Activated T-helper 1 cell treated with Interleukin-2 at 50 U/mL for 16 hours (primary cell): ENCODE measurements at places on chromosomes 11 and 22.

- no peak for DNase-seq
Observed at GRCh38 chr11:30666817-30667216, 80.7 kb upstream of the MPPED2 start.

DNA sequence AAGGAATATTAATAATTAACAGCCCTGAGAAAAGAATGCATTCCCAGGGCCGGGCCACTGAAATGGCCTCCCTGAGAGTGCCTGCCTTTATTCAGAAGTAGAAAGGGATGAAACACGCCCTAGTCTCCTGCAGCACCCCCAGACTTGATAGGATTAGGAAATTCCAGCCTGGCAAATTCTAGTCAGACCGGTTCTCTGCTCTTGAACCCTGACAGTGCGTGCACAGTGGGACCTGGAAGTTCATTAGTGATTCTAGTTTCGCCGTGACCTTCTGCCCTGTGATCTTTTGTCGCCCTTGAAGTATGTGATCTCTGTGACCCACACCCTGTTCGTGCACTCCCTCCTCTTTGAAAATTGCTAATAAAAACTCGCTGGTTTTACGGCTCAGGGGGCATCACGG is 2.1 kb upstream of the GSTP1 start:
- DNase-seq, result no peak

DNA sequence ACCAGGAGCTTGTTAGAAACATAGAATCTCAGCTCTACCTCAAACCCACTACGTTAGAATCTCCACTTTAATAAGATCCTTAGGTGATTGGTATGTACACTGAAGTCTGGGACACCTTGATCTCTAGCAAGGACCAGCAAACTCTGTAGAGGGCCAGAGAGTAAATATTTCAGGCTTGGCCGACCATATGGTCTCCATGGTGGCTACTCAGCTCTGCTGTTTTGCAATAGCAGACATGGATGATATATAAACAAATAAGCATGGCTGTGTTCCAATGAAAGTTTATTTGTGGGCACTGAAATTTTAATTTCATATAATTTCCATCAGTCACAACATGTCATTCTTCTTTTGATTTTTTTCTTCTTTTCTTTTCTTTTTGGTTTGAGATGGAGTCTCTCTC is 23.9 kb downstream of the UBASH3B start:
- DNase-seq, result no peak

DNA sequence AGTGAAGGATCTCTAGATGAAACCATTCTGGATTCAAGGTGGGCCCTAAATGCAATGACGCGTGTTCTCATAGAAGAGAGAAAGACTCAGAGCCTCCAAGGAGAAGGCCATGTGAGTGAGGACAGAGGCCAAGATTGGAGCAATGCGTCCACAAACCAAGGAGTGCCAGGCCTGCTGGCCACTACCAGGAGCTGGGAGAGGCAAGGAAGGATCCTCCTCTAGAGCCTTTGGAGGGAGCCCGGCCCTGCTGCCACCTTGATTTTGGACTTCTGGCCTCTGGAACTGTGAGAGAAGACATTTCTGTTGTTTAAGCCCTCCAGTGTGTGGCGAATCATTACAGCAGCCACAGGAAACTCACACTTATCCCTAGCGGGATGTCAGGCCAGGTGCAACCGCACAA is 52.7 kb upstream of the SHANK2 start:
- DNase-seq, result no peak

GRCh38 chr11:111982019-111982464 is 43.2 kb upstream of the DLAT start:
- DNase-seq, result no peak

- DNase-seq, result no peak
Observed at GRCh38 chr11:94175535-94175934, 46.9 kb downstream of the PANX1 start.

GRCh38 chr11:32831221-32831620 is 1.5 kb downstream of the PRRG4 start:
- DNase-seq, result no peak

DNA sequence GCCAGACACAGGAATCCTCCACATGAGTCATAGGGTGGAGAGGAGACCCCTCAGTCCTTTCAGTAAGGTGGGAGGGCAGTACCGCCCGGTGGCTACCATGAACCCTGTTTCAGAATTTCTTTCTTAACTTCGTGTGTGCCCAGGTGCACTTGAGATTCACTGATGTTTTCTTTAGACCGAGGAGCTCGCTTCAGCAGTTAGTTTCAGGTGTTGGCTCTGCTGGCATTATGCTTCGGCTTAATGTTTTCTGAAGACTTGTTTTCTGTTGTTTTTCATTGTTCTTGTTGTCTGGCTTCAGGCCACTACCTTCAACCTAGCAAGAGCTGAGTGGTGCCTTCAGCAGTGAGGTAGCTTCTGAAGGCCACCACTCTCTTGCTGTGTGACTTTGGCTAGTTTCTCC is 71.5 kb downstream of the BMAL1 start:
- no peak for DNase-seq

DNA sequence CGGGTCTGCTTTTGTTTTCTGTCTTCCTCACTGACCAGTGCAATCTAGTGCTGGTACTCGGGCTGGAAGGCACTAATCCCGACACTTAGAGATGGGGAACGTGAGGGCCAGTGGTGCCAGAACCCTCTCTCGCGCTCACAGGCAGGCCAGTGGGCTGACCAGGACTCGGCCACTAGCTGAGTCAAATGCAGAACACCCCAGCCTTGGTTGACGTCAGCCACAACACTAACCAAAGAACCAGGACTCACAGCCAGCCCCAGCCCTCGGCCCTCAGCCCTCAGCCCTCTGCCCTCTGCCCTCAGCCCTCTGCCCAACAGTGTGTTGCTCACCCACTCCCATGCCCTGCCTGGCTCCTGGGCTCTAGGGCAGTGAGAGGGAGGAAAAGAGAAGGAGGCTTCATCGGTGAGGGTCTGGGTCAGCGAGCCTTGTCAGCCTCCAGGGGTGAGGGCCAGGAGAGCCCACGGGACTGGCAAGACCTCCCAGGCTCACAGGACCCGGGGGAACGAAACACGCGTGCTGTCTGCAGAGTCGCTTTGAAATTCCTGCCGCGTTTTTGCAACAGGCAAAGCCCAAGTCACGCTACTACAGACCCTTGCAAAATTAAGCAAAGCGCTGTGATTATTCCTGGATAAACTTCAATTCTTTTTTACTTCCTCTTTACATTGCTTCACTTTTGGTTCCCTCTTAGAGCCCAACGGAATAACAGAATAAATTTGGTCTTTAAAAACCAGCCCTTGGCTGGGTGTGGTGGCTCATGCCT is 27.5 kb downstream of the KIAA0930 start:
- no peak for DNase-seq
